Urothelium cell line (cell line): ENCODE measurements at places on chromosomes 5 and 9.
A peak's percentile ranks its signal among the peaks of the same experiment; 100 is the strongest.

DNA sequence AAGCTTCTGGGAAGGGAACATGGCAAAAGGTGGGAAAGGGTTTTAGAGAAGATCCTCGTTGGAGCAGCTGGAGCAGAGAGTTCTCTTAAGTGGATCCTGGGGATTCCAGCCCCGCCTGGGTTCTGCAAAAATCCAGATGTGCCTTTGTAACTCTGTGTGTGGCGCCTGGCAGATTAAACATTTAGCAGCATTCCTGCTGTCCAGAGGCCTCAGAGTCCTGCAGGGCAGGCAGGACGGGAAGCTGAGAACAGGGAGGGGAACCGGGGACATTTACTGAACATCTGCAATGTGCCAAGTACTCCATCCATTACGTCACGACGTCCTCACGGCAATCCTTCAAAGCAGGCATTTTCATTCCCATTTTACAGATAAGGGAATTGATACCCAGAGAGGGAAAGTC, 6.0 kb downstream of the EIF4E1B start:
- DNase-seq: no peak

DNA sequence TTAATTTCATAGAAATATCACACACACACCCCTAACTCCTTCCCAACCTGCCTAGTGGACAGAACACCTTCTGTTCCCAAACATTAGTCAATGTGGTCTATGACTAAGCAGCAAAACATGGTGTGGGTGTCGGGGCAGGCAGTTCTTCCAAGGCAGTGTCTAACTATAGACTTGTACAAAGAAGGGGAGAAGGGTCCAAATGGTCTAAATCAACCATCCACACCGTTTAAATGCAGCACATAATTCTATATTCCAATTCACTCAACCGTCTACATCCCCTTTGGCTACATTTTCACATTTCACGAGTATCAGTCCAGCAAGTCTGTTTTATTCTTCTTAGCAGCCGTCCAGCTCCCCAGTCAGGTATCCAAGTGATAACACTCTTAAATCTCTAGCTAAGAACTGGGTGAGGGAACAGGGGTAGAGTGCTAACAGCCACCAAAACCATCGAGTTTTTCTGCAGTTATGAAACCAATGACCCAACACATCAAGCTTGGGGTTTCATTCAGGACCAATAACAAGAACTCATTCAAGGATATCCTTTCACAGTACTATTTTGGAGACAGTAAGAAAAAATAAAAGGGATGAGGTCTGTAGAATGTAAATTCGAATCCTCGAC, 3.3 kb downstream of the ZNF608 start:
- DNase-seq: peak; percentile 80

- DNase-seq: no peak
Observed at GRCh38 chr5:135038813-135039270, 4.8 kb upstream of the PITX1 start.

GRCh38 chr5:141567513-141568117, 51.2 kb downstream of the DIAPH1 start:
- DNase-seq: peak; percentile 1

DNA sequence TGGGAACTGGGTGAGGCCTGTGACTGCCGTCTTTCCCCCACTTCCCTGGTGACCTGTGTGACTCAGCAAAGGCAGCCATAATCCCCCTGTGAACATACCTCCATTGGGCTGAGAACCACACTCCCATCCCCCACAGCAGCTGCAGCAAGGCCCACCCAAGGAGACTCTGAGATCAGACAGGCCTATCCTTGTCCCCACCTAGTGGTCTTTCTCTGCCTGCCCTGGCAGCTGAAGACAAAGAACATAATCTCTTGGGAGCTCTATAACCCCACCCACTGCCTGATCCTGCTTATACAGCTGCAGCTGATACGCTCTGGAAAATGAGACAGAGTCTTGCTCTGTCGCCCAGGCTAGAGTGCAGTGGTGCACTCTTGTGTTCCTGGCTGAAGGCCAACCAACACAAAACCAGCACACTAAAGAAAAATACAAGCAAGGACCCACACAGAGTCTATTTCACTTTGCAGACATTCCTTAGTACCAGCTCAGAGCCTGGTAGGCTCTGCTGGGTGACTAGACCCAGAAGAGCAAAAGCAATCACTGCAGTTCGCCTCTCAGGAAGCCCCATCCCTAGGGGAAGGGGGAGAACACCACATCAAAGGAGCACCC, 106.7 kb downstream of the MCTP1 start:
- peak; percentile 64 for DNase-seq

DNA sequence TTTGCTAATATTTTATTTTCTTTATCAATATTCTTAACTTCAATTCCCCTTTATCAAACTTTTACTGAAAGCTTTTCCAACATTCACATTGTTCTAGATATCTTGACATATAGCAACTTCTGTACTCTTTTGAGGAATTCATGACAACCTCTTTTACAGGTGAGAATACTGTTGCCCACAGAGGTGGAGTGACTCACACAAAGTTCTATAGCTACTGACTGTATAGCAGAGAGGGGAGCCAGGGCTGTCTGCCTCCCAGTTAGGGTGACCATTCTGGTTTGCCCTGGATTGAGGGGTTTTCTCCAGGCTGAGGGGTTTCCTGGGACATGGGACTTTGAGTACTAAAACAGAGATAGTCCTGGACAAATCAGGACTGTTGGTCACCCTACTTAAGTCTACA, 16.2 kb downstream of the SEC61B start:
- DNase-seq: no peak

DNA sequence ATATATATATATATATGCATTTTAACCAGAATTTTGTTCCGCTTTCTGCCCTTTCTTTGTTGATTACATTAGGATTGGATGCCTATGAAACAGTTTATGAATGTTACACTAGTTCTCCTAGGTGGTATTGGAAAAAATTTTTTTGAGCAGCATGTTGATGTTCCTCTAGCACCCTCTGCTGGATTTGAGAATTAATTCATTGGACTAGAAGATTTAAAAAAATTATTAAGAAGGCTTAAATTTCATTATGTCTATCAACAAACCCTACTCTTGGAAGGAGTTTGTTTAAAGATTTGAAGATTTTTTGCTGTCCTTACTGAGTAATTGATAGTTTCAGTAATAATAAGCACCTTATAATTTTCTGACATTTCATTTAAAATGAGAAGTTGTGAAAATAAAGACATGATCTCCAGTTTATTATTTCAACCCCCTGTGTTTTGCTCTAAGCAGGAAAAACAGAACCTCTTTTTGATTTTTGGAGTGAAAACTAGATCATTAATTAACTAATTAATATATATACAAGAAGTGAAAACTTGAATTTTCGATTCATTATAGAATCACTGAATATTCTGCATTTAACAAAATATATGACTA, 89.6 kb downstream of the CCDC171 start:
- peak; percentile 15 for DNase-seq

DNA sequence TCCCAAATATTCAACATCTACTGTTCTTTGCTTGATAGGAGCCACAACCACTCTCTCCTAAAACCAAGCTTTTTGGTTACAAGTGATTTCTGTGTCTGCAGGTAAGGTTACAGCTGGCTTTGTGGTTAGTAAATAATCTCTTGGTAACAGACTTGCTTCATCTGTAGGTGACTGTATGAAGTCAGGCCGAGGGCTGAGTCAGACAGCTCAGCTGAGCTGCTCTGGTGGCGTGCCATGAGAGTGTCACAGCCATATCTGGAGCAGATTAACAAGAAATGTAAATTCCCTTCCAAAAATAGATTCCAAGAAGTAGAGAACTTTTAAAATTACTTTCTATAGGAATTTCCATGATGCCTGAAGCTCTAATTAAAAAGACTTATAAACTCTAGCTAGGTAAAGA, 23.7 kb upstream of the TAS2R1 start:
- DNase-seq: peak; percentile 65

DNA sequence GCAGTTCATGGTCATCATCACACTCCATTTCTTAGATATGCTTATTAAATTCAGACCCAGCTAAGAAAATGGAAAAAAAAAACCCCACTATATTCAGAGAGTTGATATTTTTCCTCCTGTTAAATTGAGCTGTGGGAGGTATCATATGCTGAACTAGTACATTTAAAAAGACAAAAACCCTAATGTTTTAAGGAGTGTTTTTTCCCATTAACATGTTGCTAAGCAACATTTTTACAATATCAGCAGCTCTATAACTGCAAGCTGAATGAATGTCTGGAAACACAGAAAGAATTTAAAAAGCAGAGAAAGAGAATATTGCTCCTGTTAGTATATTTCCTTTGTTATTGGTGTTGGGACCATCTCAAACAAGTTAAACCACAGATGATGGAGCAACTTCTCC, 265.8 kb upstream of the GRIA1 start:
- no peak for DNase-seq

DNA sequence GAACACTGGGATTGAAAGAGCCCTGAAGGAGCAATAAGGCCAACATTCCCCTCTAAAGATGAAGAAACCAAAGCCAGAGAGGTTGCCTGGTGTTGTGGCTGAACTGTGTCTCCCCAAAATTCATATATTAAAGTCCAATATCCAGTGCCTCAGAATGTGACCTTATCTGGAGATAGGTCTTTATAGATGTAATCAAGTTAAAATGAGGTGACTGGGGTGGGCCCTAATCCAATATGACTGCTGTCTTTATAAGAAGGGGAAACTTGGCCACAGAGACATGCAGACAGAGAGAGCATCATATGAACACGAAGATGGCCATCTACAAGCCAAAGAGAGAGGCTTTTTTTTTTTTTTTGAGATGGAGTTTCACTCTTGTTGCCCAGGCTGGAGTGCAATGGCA, 66.9 kb upstream of the PLPP1 start:
- no peak for DNase-seq

GRCh38 chr5:58787987-58788386, 205.1 kb downstream of the RAB3C start:
- DNase-seq: no peak

- DNase-seq: no peak
Observed at GRCh38 chr5:61423487-61424145, 91.6 kb downstream of the ZSWIM6 start.

DNA sequence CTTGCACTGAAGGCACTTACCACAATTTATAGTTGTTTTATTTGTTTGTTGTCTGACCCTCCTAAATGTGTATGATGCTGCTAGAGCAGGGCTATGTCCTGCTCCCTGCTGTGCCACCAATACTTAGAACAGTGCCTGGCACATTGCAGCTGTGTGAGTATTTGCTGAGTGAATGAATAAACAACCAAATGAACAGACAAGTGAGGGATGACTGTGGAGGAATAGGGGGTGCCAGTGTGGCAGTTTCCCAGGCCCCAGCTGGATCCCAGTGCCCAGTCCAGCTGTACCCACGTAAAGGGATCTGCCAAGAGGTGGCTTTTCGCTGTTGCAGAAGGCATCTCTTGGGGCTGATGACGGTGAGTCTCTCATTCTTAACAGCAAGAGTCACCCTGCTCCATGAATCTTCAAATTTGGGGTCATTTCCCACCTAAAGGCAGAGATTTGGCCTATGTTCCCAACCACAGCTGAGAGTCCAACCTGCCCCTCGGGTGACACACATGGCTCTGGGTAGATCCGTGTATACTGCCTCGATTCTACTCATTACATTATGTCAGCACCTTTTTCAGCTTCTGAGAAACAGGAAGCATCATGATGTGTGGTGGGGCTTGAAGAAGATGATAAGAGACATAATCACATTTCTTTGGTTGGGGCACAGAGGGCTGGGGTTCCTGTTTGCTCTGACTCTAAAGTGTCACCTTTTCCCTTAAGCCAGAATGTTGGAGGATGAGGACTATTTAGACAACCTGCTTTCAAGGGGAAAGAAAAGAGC, 14.3 kb downstream of the IL5 start:
- no peak for DNase-seq

DNA sequence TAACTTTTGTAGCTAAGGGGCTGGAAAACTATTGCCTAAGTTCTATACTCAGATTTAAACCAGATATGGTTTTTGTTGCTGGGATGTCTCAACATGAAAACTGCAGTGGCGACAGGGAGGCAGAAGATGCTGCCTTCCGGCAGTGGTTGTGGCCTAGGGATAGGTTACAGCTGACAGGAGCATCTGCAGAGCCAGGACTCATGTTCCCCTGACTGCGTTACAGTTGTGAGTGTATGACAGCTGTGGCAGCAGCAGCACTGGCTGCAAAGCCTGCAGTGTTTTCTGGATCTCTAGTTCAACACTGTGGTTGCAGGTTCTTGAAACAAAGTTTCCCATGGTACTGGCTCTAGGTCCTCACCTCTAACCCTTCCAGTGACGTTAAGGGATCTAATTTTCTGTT, 498.8 kb upstream of the CDH18 start:
- no peak for DNase-seq
